Mesangial cell (primary cell): ENCODE measurements at places on chromosomes 5 and 9. TPM values are rescaled to one million over a fixed set of nuclear protein-coding genes. Genes with fewer than 3 reads are reported as not detected.

PROB1 gene
- total RNA-seq: 3.1 and 3.4 TPM in 2 replicates

GABRA1 gene
- total RNA-seq: not detected in 2 replicates

IDNK gene
- 0.33 and 0.76 TPM in 2 replicates for total RNA-seq

RGS7BP gene
- total RNA-seq: 0.89 TPM in 1 of 2 replicates, not detected in the other

NAA35 gene
- total RNA-seq: 8.0 and 10.4 TPM in 2 replicates

HRH2 gene
- total RNA-seq: 0.13 TPM in 1 of 2 replicates, not detected in the other

FAM163B gene
- total RNA-seq: not detected in 2 replicates

IL3 gene
- not detected in 2 replicates for total RNA-seq
